Panc1 (cell line): ENCODE measurements at places on chromosomes 16 and 17. TPM values are rescaled to one million over a fixed set of nuclear protein-coding genes. Genes with fewer than 3 reads are reported as not detected.

Gene NPTX1
- 1.1 TPM for total RNA-seq

Gene CHP2
- not detected for total RNA-seq

Gene GRIN2A
- total RNA-seq, result 12.3 TPM

Gene TRIM72
- total RNA-seq, result 0.08 TPM

Gene COG4
- total RNA-seq, result 45.4 TPM

Gene EME2
- 53.4 TPM for total RNA-seq

Gene SGCA
- not detected for total RNA-seq

Gene TNK1
- total RNA-seq, result 6.2 TPM

Gene PRKCB
- total RNA-seq, result 0.41 TPM

Gene ARL2BP
- total RNA-seq, result 47.7 TPM

Gene CCDC40
- 18.0 TPM for total RNA-seq

Gene SLC6A2
- 0.10 TPM for total RNA-seq

Gene NLE1
- total RNA-seq, result 35.5 TPM

Gene ANKS4B
- not detected for total RNA-seq

Gene CMTM2
- total RNA-seq, result not detected

Gene GUCY2D
- not detected for total RNA-seq

Gene PROCA1
- 4.9 TPM for total RNA-seq

Gene DPEP2NB
- not detected for total RNA-seq

Gene EFNB3
- 2.5 TPM for total RNA-seq

Gene PIMREG
- total RNA-seq, result 41.2 TPM
